GM12878 (cell line): ENCODE measurements at places on chromosomes 1 and 21. TPM values are rescaled to one million over a fixed set of nuclear protein-coding genes. Genes with fewer than 3 reads are reported as not detected.

The ACOT11 gene
- total RNA-seq = 0.72 and 0.90 TPM in 2 replicates

The ICOSLG gene
- total RNA-seq = 15.1 and 16.4 TPM in 2 replicates

The LRRC53 gene
- not detected in 2 replicates for total RNA-seq

The ATP13A2 gene
- total RNA-seq = 23.9 and 30.5 TPM in 2 replicates

The TTC22 gene
- total RNA-seq = 4.2 and 5.1 TPM in 2 replicates

The CFHR1 gene
- total RNA-seq = not detected in 2 replicates

The CDA gene
- total RNA-seq = 0.21 TPM in 1 of 2 replicates, not detected in the other

The RIPK4 gene
- 0.05 TPM in 1 of 2 replicates, not detected in the other for total RNA-seq

The TMEM82 gene
- not detected in 2 replicates for total RNA-seq

The MIXL1 gene
- 0.23 and 0.40 TPM in 2 replicates for total RNA-seq

The NUP210L gene
- not detected in 2 replicates for total RNA-seq

The CNR2 gene
- 13.6 and 15.1 TPM in 2 replicates for total RNA-seq
